ENCODE measurements at places on chromosomes 2 and 18.

GRCh38 chr2:70141212-70141901, 49.5 kb downstream of the C2orf42 start:
- no peak for DNase-seq

DNA sequence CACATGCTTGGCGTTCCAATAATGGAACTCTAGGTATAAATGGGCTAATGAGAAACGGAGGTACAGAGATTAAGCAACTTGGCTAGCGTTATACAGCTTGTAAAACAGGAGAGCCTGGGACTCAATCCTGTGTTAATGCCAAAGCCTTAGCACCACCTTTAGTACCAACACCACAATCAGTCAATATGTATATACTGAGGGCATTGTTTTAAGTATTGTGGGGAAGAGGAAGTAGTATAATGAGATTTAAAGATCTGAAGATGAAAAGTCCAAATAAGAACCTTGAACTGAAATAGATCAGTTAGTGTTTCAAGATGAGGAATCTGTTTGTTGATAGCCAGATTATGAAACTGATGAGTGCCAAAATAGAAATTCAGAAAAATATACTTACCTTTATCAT, 8.1 kb downstream of the MARS2 start:
- no peak for DNase-seq

DNA sequence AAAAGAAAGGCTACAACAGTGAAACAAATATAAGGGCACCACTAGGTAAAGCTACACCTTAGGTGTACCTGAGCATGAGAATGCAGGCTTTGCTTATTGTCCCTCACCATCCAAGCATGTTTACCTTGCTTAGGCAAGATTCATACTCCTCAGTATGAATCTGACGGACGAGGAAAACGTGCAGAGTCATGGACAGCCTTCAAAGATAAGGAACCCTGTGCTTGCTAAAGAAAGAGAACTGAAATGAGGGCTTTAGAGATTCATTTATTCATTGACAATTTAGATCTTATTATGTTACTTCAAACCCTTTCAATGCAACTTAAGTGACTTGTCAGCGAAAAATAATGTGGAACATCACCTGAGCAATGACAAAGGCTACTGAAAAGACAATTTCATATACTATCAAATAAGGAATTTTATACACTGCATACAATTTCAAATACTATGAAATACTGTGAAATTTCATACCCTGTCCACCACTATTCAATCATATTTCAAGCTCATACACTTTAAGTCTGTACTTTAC, 21.7 kb downstream of the CLASP1 start:
- DNase-seq, result no peak

DNA sequence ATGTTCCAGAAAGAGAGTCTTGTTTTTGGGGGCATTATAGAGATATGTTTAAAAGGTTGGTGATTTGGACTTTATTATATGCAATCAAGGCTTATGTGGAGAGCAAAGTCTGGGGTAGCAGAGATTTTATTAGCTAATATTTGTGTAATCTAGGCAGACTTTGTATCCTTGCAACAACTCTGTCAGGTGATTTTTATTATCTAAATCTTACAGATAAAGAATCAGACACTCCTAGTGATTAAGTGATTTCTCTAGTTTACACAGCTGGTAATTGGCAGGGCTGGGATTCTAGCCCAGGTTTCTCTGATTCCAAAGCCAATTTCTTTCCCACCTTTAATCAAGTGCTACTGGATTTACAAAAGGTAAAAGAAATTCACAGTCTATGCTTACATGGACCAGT, 33.3 kb upstream of the NCK2 start:
- DNase-seq, result no peak

DNA sequence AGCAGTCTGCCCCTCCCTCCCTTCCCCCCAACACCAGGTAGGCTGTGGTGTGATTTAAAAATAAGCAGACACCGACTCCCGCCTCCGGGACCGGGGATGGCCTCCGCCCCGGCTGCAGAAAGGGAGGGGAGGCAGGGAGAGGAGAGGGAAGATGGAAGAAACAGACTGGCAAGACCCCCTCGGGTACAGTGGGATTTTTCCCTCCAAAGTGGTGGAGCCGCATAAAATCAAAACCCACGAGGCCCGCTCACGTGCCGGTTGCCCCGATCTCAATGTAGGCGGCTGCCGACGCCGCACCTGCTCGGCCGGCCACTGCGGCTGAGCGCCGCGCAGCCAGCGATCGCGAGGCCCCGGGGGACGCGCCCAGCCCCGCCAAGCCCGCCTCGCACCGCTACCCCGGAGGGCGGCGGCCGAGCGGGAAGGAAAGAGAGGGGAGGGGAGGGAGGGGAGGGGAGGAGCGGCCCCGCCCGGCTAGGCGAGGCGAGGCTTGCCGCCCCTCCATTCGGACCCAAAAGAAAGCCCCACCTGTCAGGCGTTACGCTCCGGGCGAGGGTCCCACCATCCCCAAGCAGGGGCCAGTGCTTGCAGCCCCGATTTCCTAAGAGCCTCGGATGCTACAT, 811 bp downstream of the ADD2 start:
- no peak for DNase-seq
